ENCODE measurements at places on chromosomes 1 and 21. TPM values are rescaled to one million over a fixed set of nuclear protein-coding genes. Genes with fewer than 3 reads are reported as not detected.

The LMX1A gene
- total RNA-seq: not detected

The SYTL1 gene
- total RNA-seq: 21.9 TPM

The ANKRD35 gene
- total RNA-seq: 0.80 TPM

DNA sequence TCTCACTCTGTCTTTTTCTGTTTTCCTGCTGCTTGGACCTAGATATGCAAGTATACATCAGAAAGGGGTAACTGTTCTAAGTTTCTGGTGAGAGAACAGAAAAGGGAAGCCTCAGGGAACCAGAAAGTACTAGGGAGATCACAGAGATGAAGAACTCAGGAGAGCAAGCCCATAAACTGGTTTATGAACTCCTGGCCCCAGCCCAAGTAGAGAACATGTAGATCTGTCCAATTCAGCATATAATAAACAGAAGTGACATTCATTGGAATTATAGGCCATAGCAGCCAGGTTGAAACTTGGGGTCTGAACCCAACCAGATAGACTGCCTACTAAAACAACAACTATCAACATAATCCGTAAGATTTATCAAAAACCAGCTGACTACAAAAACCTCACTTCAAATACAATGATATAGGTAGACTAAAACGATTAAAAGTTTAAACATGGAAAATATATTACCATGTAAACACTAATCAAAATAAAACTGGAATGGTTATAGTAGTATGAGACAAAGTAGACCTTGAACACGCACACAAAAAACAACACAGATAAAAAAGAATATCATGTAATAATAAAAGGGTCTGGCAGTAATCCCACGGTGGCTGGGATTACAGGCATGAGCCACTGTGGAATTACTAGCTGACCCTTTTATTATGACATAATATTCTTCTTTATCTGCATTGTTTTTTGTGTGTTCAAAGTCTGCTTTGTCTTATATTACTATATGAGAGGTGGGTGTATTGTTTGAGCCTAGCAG is 65.0 kb downstream of the ZSWIM5 start:
- no peak overlapping the region for H3K4me3 ChIP-seq
- no peak overlapping the region for H3K27ac ChIP-seq
- no peaks in the 10 kb centered on the region for H3K36me3 ChIP-seq
- H3K27me3 ChIP-seq: no peaks in the 10 kb centered on the region
- H3K4me1 ChIP-seq: no peaks in the 10 kb centered on the region
- DNase-seq: no peak

DNA sequence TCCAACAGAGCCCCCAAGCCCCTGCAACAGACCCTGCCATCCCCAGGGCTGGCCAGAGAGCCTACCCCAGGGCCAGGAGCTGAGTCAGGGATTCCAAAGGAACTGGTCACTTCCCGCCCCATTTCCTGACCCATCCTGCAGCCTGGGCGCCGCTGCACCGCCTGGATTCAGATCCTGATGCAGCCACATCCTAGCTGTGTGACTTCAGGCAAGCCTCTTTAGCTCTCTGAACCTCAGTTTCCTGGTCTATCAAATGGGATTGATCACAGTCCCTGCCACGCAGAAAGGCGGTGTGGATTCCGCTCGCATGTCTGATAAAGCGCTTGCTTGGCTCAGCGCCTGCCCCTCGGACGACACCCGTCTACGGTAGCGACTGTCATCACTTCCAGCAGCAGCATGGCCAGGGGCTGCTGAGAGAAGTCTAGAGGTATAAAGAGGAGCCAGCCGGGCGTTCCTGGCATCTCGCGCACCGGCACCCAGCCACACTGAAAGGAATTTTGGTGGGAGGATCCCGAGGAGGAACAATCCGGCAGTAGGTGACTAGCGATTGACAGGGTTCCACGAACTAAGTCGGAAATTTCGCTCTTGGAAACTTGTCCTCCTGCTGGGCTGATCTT is 10.1 kb downstream of the EPHA2 start:
- no peaks in the 10 kb centered on the region for H3K27me3 ChIP-seq
- H3K4me3 ChIP-seq: no peak overlapping the region
- no peaks in the 10 kb centered on the region for H3K36me3 ChIP-seq
- DNase-seq: no peak
- peak overlapping the region; percentile 43 for H3K27ac ChIP-seq
- H3K4me1 ChIP-seq: peaks cover 22% of the 10 kb centered on the region

DNA sequence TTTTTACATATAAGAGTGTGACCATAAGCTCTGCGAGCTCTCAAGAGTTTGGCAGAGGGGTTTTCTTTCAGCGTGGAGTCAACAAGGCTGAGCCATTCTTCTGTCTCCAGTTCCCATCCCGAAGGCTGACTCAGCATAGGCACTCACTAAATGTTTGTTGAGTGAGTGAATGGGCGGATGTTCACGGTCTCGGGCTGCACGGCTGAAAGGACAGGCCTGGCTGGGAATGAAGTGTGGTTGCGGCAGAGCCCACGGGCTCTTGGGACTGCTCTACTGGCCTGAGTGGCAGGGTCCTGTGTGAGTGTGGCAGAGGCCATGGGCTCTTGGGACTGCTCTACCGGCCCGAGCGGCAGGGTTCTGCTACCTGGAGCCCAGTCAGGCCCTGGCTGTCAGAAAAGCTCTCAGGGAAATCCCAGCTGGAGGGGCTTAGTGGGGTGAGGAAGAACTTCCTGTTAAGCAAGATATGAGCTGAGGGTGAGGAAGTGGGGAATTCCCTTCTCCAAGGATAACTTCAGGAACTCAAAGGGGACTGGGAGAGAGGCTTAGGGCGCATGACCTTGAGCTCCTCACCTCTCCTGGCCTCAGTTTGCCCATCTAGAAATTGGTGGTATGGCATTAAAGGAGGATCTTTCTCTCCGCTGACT is 56.6 kb upstream of the C1orf174 start:
- no peaks in the 10 kb centered on the region for H3K4me1 ChIP-seq
- DNase-seq: no peak
- no peak overlapping the region for H3K4me3 ChIP-seq
- H3K27me3 ChIP-seq: peaks cover 4% of the 10 kb centered on the region
- H3K36me3 ChIP-seq: no peaks in the 10 kb centered on the region
- no peak overlapping the region for H3K27ac ChIP-seq

DNA sequence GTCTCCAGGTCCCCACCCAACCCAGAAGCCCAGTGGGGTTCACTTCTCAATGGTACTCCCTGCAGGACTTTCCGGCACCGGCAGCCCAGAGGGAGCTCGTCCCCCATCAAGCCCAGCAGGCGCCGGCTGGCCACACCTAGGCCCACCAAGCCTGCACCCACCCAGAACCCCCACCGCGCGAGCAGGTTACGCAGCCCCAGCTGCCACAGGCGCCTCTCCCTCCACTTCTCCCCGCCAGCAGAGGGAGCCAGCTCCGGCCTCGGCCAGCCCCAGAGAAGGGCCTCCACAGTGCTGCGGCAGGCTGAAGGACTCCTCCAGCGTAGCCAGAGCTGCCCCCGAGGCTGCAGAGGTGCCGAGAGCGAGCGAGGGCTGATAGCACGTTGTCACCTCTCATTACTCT is 722.3 kb downstream of the PLA2G4A start:
- H3K4me1 ChIP-seq: no peaks in the 10 kb centered on the region
- no peak overlapping the region for H3K27ac ChIP-seq
- no peaks in the 10 kb centered on the region for H3K27me3 ChIP-seq
- H3K4me3 ChIP-seq: no peak overlapping the region
- DNase-seq: no peak

- peaks cover 8% of the 10 kb centered on the region for H3K4me1 ChIP-seq
- peaks cover 11% of the 10 kb centered on the region for H3K36me3 ChIP-seq
- H3K4me3 ChIP-seq: no peak overlapping the region
These were observed 73.2 kb upstream of the BMP8A start for GRCh38 chr1:39418236-39418635.

Measured in CD8-positive, alpha-beta memory T cell (primary cell).